B cell (primary cell): ENCODE measurements at places on chromosomes 1 and 21.

DNA sequence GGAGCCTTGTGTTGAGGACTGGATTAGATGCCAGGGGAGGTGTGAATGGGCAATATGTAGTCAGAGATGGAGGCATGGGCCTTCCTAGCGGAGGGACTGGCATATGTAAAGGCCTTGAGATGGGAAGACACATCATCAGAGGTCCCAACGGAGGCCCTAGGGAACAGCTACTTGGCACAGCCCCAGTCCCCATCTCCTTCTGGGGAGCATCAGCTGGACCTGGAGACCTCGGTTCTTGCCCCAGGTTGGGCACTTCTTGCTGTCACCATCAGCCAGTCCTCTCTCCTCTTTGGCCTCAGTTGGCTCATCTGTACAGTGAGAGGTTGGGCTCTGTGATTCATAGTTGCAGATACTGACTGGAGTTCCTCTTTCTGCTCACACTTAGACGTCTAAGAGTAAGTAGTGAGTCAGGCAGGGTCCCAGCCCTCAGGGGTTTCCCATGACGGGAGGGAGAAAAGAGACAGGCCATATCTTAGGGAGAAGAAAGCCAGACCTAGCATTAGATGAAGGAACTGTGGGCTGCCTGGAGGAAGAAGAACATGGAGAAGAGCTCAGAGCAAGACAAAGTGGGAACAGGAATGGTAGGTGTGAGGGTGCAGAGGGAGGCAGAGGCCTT lies 3.4 kb upstream of the MARCKSL1 start:
- peak; percentile 61 for DNase-seq

DNA sequence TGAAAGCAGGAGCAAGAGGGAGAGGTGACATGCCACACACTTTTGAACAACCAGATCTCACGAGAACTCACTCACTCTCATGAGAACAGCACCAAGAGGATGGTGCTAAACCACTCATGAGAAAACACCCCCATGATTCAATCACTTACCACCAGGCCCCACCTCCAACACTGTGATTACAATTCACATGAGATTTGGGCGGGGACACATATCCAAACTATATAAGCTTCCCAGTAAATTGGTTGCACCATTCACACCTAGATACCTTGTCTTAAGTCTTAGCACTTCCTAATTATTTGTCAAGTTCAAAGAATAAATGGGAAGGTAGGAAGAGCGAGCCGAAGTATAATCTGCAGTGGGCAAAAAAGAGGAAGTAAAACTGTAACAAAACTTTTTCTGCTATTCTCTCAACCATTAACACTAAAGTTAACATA lies 34.3 kb downstream of the AMY1C start:
- DNase-seq: peak; percentile 24

DNA sequence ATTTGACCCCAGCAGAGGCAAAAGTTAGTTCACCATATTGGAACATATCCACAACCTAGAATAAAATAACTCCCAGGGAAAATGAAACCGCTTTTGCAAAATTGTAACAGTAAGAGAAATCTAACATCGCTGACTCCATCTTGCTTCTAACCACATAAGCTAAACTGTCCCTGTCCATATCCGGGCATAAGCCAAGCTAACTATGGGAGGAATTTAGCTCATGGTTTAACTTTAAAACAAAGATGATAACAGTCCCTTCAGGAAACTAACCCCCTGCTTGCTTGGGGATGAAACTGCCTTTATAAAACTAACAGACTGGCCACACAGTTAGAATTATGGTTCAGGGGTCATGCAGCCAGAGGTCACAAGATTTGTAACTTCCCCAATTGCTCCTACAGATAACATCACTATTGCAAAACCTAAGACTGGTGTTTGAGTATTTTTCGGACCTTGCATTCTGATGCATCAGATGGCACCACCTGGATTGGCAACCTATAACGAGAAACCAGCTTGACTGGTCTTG lies 46.3 kb downstream of the TESK2 start:
- no peak for DNase-seq

DNA sequence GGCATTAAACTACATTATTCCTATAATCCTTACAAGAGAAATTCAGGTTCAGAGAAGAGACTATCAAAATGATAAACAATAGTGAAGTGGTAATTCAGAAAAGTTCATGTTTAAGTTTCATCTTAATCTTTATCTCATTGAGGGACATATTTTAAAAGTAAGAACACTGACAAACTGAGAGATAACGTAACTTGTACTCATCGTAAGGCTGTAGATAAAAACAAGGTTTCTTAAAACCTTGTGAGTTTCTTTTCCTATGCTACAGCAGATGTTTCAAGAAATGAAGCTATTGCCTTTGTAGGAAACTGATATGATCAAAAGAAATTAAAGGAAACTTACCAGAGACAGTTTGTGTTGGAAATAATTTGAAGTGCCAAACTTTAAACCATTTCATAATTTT lies 65.0 kb downstream of the RERE start:
- no peak for DNase-seq
